Renal cortex interstitium (tissue), 15 donors: ENCODE measurements at places on chromosomes 2 and 18.

- DNase-seq, result no peak
These were observed 48.6 kb downstream of the PLB1 start for GRCh38 chr2:28544405-28544921.

- no peak for DNase-seq
These were observed 46.4 kb upstream of the IL1RL1 start for GRCh38 chr2:102264952-102265351.

GRCh38 chr2:45483997-45484396 lies 127.1 kb downstream of the SRBD1 start:
- DNase-seq, result no peak

GRCh38 chr2:101831351-101831865 lies 133.9 kb downstream of the MAP4K4 start:
- DNase-seq, result peak; percentile 51

- no peak for DNase-seq
These were observed 30.9 kb upstream of the SERPINB12 start for GRCh38 chr18:63511285-63511684.

GRCh38 chr18:13303756-13304364 lies 85.3 kb downstream of the LDLRAD4 start:
- DNase-seq, result no peak

DNA sequence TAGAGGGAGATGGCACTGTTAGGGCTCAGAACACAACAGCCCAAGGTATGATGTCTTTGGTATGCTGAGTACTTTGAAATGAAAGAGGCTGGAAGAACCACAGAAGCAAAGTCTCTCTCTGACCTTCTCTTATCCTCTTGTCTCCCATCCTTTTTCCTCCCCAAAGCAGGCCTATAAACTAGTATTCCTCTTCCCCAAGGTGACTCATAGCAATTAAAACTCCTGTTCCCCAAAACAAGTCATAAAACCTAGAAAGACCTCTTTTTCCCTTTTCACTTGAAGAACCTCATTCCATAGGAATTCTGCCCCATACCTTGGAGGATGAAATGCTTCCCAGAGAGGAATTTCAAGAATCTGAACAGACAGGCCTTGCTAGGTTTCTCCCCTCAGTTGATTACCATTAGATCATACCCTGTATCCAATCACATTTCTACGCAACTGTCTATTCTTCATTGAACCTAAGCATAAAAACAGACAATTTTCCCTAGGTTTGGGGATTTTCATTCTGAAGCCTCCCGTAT lies 25.7 kb downstream of the MDH1 start:
- DNase-seq, result no peak
